ENCODE measurements at places on chromosomes 3 and 15.

- DNase-seq, result no peak
Measured at GRCh38 chr3:58215317-58216025, 4.7 kb upstream of the DNASE1L3 start.

DNA sequence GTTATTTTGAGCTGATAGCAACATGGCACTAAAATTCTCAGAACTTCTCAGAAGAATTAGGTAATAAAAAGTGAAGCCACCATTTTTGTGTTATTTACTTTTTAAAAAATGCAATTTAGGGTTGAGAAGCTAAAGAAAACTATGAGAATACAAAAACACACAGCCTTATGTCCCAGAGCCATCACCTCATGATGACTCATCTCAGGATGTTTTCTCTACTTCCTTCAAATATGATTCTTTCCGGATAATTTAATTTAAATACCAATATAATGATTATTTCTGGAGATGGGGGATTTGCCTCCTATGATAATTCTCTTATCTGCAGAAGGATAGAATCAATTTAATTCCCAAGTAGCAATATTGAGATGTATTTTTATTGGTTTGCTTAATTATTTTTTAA lies 105.6 kb upstream of the BFSP2 start:
- no peak for DNase-seq

GRCh38 chr3:45870099-45870498 lies 16.2 kb upstream of the CCR9 start:
- DNase-seq, result no peak

- DNase-seq, result no peak
Measured at GRCh38 chr3:16768014-16768413, 116.7 kb upstream of the PLCL2 start.

- DNase-seq, result peak; percentile 13
Measured at GRCh38 chr3:632571-633170, 436.1 kb downstream of the CHL1 start.

- no peak for DNase-seq
Measured at GRCh38 chr3:98172621-98173020, 6.1 kb downstream of the OR5H15 start.

DNA sequence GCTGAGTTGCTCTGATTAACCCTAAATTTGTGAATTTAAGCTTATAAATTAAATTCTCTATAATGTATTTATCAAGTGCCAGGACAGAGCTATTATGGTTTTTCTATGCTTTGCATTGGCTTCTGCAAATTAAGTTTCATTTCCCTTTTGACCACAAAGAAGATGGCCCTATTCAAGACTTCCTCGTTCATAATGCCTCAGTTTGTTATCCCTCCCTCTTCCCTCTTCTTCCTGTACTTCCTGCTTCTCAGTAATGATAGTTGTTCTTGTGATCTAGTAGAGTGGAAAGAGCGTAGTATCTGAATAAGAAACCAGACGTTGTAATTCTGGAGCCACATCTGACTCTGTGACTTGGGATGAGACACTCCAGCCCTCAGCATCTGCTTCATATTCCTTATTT lies 118.7 kb downstream of the CACNA1D start:
- DNase-seq, result no peak

DNA sequence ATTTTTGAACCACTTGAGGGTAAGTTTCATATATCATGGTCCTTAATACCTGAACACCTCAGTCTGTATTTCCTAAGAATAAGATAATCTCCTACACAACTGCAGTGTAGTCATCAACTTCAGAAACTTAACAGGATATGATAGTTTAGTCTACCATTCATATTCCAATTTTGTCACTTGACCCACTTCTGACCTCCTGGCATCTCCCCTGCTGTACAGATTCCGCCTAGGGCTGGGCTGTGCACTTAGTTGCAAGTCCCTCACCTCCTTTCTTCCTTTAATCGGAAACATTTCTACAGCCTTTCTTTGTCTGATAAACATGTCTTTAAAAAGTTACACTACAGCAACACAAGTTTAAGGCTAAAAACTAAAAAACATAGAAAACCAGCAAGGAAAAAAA lies 218.4 kb upstream of the SLCO3A1 start:
- no peak for DNase-seq

GRCh38 chr3:14877469-14877868 lies 58.7 kb downstream of the FGD5 start:
- DNase-seq, result no peak

- no peak for DNase-seq
Measured at GRCh38 chr3:135706758-135707375, 258.7 kb upstream of the PPP2R3A start.

DNA sequence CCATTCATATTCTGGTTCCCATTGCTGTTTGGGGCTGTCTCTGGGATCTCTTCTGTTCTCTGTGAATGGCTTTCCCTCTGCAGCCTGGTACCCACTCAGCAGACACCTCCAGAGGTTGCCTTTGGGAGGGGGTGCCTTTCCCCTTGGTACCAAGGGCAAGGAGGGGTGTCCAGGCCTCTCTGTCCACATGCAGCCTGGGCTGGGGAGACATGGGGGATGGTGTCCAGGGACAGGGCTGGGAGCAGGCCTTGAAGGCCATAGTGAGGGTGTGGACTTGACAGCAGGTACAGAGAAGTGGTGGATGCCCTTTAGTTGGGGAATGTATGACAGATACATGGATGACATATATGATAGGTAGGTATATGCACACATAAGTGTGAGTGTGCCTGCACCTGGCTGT lies 83.7 kb downstream of the PLXNA1 start:
- DNase-seq, result no peak

DNA sequence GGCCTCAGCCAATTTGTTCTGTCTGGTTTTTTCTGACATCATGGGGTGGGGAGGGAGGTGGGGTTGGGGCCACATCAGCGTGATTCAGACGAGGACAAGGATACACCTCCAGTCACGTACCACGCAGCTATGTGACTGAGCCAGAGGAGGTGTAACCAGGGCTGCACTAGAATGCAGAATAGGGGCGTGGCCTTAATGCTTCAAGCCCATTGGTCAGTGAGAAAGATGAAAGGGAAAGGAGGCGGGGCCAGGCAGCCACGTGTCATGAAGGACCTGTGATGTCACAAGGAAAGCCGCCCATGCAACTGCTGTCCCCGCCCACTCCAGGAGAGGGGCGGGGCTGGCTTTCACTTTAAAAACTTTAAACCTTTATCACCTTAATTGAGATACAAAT lies at the start of gene GOLGA6L2:
TSS of gene GOLGA6L2 (minus strand) at position 137 of the 394 bp plus-strand sequence. CDS start at position 75, 62 bp downstream.
- no peak for DNase-seq

DNA sequence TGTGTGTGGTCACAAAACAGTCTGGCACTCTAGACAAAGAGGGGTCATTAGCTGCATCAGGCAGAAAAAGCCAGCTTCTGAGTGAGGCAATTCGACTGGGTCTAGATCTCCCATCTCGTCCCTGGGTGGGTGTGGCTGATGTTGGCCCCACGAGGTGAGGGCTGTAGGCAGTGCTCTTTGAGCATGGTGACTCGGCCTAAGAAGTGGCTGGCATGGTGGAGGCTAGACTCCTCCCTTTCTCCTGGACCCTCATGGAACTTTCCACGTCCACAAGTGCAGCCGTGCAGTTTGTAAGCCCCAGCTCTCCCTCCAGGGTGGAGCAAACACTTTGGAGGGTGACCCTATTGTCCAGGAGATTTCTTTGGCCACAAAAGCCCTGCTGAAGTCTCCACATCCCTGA lies 134.1 kb downstream of the OPA1 start:
- DNase-seq, result no peak

- no peak for DNase-seq
Measured at GRCh38 chr3:130700541-130700940, 46.1 kb downstream of the PIK3R4 start.

DNA sequence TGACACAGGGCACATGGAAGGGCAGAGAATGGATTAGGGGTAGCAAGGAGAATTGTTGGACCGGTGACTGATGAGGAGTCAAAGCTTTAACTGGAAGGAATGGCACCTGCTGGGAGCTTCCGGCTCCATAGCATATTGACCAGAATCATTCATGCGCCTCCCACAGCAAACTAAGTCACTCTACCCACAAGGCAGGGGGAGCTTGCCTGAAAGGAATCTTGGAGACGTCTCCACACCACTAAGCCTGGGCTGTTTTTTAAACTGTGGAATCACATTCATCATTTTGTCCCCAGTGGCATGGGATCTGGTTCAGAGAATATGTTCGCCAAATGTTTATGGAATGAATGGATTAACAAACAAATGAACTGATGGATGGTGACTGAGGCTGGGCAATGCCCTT lies 57.0 kb upstream of the ITGA11 start:
- no peak for DNase-seq

DNA sequence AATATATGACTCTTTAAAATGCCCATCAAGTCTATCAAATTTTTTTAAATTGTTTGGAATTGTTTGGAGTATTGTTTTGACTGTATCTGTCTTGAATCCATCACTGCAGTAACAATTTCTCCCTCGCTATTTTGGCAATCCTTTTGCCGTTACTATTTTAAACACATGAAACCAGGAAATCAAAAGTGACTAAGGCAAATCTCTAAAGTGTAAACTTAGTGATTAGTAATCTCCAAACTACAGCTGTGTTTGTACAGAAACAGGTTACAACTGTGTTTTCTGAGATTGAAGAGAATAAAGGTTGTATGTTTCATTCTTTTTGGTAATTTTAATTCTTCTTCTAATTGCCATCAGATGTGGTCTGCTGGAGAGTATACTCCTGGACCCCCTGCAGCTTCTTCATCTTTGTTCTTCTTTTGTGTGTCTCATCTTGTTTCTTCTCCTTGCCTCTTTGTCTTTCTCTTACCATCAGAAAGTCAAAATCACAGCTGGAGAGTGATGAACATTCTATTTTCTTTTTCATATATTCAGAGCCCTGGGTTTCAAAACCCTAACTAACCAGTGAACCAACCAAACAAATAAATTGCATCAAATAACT lies 465.4 kb downstream of the RBMS3 start:
- DNase-seq, result no peak

- no peak for DNase-seq
Measured at GRCh38 chr3:104673981-104674380, 692.7 kb upstream of the ALCAM start.

- no peak for DNase-seq
Measured at GRCh38 chr3:4426261-4426781, 40.7 kb downstream of the SUMF1 start.

DNA sequence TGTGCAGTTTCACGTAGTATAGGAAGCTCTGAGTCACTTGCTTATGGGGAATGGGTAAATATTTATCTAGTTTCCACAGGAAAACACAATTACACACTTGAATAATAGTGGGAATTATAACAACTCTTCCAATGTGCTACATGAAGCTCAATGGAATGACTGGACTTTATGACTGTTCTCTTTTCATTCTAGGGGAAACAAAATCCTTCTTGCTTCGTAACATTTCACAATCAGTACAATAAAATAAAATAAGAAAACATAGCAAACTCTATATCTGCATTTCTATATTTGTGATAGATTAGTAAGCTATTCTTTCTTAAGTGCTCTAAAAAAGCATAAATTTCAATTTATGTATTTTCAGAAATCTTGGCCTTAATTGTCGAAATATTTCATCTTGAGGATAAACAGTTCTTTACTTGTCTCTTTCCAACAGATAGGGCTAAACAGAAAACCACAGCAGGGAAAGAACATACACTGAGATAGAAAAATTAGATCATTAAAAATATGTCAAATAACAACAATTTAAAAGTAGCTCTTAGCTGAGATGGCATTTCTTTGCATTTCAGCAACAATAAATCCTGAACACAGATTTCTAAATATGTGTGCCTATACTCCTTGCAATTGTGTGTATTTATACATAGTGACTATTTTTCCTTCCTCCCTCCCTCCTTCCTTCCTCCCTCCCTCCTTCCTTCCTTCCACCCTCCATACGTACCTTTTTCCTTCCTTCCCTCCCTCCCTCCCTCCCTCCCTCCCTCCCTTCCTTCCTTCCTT lies 395.5 kb upstream of the KCNMB2 start:
- DNase-seq, result no peak

- DNase-seq, result no peak
Measured at GRCh38 chr3:50442945-50443579, 60.4 kb downstream of the CACNA2D2 start.

- no peak for DNase-seq
Measured at GRCh38 chr15:93614386-93615104, 525.5 kb upstream of the RGMA start.

GRCh38 chr3:140294058-140294457 lies 359.1 kb downstream of the CLSTN2 start:
- no peak for DNase-seq

GRCh38 chr3:114481113-114481512 lies 187.3 kb downstream of the TIGIT start:
- DNase-seq, result no peak

DNA sequence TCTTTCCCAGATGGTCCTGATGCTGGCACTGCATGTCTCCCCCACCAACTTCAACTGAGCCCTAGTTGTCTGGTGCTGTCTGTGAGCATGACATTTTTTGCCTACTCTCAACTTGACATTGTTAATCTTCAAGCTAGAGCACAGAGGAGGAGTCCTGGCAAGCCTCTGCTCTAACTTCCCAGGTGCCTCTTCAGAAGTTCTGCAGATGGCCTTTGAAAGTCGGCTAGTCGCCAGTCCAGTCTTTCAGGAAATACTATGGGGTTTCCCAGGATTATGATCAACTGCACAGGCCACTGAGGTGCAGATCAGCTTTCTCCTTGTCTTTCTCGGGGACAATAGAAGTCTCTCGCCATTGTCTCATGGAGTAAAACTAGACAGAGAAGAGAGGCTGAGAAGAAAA lies 86.7 kb downstream of the ST8SIA2 start:
- DNase-seq, result no peak

GRCh38 chr3:68963891-68964290 lies 31.5 kb upstream of the TAFA4 start:
- DNase-seq, result no peak

DNA sequence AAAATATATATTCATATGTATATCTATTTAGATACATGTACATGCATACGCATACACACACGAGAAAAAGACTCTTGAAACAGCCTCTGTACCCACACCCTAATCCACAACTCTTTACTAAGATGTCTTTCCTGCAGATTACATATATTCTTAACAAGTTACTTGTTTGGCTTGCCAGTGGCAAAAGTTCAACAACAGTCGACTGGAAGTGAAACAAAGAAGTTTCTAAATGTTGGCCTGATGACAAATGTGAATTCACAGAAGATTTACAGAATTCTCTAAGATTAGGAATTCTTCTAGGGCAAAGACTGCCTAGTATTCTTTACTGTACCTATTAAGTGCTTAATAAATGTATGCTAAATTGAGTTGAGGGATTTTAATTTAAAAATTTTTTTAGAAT lies 116.8 kb downstream of the CDIN1 start:
- no peak for DNase-seq

Measured in NCI-H1436 (cell line).